HL-60 (cell line): ENCODE measurements at places on chromosomes 3 and 15.

DNA sequence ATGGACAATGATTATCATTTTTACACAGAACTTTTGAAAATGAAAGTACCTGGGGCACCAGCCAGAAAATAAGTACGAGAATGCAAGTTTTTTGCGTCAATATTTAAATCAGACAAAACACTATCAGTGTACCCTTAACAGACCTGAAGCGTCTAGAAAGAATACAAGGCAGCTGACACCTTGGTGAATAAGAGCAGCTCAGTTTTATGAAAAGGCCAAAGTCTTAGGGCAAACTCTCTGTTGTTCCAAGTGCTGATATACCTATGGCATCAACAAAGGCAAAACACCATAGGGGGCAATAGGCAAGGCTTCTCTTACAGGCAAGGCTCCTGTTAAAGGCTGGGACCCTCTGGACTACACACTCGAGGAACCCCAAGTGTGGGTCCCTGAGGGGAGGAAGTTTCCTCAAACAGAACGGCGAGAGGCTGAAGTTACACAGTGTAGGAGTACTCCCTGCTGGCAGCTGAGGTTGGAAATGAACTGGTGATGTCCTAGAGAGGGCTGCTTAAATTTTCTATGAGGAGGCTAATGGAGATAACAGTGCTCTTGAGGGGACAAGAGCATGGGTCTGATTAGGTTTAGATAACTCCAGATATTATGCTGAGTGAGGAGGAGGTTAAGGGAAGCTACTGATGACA is 291.0 kb downstream of the TIGIT start:
- DNase-seq, result no peak

DNA sequence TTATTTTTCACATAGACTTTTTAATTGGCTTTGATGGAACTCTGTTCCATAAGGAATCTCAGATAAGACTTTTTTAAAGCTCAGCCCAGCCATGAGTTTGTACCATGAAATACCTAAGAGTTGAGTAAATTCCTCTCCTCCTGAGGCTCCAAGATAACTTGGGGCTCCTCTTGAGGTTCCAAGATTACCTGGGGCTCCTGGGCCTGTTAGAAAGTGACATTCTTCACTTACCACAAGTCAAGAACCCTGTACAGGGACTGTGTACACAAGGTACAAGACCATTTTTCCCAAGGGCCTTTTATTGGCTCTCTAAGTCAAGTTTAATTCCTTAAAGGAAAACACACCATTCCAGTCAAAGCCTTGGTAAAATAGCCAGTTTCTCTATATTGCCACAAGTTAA is 111.3 kb upstream of the PRR20G start:
- no peak for DNase-seq

DNA sequence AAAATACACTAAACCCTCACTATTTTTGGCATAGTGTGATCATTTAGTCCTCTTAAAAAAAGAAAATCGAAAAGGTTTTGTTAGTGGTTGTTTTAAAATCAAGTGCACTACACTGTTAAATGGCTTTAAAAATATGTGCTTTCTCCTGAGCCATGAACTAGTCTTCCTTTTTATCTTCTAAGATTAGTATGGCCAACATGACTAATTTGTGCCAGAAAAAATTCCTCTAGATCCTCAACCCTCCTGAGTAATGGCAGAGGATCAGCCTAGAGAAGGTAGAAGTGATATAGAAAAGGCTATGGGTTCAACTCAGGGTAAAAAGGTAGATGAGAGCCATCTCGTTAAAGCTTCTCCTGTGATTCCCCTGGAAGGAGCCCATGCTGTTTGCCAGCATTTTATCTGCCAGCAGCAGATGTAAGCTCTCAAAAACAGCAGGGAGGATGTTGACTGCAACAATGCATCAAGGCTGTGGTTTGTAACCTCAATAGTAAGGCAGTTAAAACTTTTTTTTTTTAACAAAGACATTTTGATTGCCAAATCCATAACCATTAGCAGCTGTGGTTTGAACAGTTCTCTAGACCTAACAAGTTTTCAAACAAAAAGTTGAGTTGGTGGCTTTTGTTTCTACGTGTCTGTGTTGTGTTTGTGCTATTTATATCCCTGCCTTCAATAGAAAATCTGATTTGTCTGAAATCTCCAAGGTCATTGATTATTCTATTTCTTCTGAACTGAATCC is 30.2 kb upstream of the ZNF609 start:
- peak; percentile 88 for DNase-seq

GRCh38 chr3:71247221-71247957 is 336.1 kb downstream of the FOXP1 start:
- no peak for DNase-seq

- DNase-seq, result peak; percentile 99
Observed at GRCh38 chr3:157174649-157175498, 14.9 kb upstream of the CCNL1 start.

GRCh38 chr3:26293329-26293844 is 329.2 kb upstream of the LRRC3B start:
- no peak for DNase-seq

DNA sequence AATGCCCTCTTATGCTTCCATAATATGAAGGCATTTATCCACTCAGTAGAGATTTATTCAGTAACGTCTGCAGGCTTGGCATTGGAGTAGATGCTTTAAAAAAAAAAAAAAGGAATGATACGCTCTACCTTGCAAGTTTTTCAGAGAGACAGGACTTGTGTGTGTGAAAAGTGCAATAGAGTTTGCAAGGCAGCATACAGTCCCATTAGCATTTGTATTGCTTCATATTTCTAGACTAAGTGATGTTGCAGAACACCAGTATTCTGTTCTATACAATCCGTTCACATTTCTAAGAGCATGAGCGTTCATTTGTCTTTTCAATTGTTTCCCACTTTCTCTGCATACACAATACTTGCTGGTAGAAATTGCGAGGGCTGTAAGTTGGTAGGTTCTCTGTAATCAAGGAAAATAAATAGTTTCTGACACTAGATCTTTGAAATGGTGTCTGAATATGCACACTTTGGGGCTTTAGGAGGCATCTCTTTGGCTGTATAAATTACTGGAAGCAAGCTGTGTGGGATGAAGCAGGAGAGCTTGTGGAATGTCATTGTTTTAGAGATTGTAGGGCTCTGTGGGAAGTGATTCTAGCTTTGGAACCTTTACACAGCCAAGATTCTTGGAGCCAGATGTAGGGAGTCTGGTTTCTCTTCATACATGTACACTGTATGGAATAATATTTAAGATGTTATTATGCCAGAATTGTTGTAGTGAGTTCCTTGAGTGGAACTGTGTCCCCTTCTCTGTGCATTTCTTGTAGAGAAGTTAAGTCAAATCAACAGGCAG is 262.7 kb downstream of the FEZF2 start:
- DNase-seq, result no peak

GRCh38 chr3:59001675-59002074 is 48.1 kb downstream of the CFAP20DC start:
- DNase-seq, result no peak

DNA sequence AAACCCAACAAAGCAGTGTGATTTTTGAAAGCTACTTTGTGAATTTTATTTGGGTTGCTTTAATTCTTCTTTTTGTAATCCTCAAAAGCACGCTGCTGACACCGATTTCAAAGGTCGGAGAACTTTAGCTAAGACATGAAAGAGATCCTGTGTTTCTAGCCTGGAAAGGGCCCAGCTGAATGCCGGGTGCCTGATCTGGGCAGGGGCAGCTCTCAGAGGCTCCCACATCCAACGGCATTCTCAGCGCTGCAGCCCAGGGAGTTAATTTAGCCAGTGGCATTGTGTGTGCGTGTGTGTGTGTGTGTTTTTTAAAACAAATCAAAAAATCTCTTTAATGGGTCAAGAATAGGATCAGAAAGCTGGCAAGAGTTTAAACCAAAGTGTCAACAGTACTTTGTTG is 6.6 kb downstream of the RBP1 start:
- DNase-seq, result no peak

- no peak for DNase-seq
Observed at GRCh38 chr3:30496066-30496966, 110.1 kb upstream of the TGFBR2 start.

DNA sequence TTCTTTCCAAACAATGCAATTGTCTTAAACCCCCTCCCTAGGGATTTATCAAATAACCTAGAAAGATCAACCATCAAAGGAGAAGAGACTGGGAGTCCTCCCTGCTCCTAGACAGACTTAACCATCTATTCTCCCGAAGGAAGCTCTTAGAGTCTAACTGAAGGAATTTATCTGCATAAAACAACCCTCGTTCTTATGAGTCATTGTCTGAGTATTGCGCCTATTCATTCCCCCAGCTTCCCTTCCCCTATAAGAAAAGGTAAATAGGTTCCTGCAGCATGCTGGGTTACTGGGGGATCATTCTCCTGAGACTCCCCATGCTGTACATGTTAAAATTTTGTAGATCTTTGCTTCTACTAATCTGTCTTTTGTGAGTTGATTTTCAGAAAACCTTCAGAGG is 412.7 kb downstream of the OCA2 start:
- DNase-seq, result no peak

- DNase-seq, result no peak
Observed at GRCh38 chr3:69743975-69744906, 5.0 kb downstream of the MITF start.
